Fibroblast of skin of left biceps (primary cell): ENCODE measurements at places on chromosomes 1 and 21.
A peak's percentile ranks its signal among the peaks of the same experiment; 100 is the strongest.

DNA sequence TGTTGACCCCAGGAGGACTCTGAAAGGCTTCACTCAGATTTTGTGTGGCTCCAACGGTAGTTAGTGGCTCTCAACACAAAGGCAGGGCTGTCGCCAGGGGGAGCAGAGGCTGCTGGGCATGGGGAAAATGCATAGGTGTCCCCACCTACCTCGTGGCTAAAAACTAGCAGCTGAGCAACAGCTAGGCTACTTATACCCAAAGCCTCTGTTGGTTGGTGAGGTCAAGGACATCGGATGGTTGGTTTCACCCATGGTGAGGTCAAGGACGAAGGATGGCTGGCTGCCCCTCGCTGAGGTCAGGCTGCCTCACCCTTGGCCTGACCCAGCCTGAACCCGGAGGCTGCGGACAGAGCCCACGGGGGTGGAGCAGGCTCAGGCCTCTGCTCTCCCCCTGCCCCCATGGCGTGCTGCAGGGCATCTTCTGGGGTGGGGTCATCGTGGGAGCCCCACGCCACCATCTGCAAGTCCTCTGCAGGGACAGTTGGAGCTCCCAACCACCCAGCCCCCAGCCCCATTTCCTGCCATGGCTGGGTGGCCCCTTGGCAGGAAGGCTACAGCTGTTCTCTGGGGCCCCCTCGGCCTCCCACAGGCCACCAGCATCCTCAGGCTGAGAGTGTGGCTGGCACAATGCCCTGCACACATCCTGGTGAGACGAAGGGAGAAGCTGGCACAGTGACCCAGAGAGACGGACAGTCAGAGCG is 8.5 kb upstream of the GNB1 start:
- DNase-seq, result no peak

- no peak for DNase-seq
Measured at GRCh38 chr1:101313356-101313755, 76.5 kb downstream of the S1PR1 start.

DNA sequence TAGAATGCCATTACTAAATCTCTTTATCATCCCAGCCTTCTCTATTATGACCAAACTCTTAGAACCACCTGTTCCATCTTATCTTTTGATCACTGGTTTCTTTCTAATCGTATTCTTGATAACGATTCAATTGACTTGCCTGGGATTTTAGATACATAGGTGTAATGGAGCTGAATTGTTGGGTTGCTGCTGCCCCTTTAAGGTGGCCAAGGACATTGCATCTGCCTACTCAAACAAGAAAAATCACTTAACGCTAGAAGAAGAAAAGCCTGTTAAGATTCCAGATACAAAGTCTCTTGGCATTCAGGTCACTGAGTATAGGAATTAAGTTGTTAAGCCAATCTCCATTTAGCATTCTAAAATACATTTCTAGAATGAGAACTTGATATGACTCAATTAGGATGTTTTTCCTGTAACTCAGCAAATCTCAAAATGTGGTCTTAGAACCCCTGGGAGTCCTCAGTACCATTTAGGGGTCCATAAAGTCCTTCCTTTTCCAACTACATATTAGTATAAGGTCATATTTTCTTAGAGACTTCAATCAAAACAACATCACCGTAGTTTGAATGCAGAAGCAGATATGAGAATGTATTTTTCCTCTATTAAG is 12.4 kb downstream of the NEXN start:
- DNase-seq, result no peak

- peak; percentile 56 for DNase-seq
Measured at GRCh38 chr1:198125995-198126735, 30.6 kb upstream of the NEK7 start.

DNA sequence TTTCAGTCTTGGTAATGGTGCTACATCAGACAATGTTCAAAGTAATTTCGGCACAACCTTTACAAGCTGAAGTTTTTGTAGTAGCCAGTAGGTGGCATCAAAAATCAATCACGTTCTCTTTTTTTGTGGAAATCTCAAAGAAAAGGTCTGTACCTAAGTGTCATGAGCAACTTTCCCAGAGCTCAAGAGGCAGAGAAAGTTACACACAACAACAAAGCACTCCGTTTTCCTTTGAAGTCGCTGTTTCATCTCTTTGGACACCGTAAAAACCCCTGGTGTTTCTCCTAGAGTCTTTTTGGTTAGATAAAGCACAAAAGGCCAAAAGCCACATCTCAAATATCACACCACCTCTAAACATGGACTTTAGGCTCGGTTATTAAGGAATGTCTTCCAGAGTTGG is 131.6 kb downstream of the LHX8 start:
- DNase-seq, result no peak

- no peak for DNase-seq
Measured at GRCh38 chr21:38838598-38839327, 33.0 kb downstream of the ETS2 start.

DNA sequence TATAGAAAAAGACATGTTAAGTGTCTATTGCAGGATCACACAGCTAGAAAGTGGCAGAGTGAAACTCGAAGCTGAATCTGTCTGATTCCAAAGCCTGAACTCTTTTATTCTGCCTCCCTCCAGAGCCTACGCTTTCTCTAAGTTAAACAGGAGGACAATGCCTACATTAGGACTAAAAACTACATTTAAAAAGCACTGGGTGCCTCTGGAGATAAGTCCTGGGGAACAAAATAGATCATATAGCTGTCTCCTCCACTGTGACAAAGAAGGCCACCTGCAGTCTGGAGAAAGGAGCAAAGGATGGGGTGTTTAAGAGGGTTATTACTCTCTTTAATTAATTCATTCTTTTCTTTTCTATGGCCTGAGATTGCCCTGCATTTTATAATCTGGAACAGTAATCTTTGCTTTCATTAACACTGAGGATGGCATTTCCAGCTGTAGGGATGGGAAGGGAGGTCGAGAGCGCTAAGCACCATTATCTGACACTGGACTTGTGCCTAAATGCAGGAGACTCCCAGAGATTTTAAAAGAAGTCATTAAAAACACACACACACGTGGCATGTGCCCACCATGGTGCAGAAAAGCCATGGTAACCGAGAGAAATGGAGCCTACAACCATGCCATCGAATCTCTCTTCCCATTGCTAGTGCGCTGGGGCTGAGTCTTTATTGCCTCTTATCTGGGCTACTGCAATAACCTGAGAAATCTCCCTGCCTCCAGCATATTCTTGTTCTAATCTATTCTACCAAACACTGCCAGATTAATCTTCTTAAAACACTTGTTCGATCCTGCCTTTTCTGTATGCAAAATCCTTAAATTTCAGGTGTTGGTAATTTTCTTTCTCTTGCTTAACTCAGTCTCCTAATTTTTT is 92.2 kb downstream of the PLXNA2 start:
- DNase-seq, result no peak

GRCh38 chr1:58287894-58288623 is 258.5 kb downstream of the OMA1 start:
- DNase-seq, result no peak

DNA sequence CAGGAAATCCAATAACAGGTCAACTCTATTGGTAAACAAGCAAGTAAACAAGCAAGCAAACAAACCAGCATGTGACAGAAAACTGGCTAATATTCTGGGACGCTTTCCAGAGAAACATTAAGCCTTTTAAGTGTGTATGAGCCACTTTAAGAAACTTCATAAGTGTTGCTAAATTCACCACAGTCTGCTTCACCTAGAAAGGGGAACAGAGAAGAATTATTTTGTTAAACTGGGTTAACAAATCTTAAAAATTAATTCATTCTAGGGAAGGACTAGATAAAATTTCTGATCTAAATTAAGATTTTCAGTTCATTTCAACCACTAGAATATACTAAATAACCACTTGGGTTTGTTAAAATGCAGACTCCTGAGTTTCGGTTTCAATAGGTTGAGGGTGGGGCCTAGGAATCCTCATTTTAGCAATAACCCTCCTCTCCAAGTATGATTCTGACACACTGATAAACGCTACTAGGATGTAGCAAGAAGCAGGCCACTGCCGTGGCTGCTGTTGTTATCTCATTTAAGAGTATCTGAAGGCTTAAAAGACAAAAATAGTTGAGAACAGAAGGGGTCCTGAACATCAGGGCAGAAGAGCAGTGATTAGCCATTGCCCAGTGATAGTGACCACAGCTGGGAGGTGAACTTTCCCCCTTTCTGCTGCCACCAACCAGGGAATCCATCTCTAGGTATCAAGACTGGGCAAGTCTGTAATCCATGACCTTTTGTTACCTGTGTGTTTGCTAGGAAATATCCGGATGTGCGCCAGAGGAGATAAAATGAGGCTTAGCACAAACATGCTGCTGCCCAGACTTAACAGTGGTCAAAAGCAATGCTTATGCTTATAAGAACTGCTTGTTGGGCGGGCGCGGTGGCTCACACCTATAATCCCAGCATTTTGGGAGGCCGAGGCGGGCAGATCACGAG is 11.2 kb downstream of the CREG1 start:
- DNase-seq, result no peak

GRCh38 chr1:71788113-71788512 is 494.2 kb downstream of the NEGR1 start:
- no peak for DNase-seq

DNA sequence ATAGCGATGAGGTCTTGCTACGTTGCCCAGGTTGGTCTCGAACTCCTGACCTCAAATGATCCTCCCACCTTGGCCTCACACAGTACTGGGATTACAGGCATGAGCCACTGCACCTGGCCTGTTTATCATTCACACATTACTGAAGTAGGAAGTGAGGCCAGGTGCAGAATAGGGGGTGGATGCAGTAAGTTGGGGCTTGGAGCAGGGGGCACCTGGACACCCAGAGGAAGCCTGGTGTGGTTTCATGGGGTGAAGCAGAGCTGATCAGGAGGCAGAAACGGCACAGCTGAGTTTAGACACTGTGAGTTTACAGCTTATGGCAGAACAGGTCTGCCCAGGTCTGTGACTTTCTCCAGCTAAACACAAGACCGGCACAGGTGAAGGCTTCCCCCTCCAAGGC is 4.9 kb downstream of the CDA start:
- DNase-seq, result no peak

DNA sequence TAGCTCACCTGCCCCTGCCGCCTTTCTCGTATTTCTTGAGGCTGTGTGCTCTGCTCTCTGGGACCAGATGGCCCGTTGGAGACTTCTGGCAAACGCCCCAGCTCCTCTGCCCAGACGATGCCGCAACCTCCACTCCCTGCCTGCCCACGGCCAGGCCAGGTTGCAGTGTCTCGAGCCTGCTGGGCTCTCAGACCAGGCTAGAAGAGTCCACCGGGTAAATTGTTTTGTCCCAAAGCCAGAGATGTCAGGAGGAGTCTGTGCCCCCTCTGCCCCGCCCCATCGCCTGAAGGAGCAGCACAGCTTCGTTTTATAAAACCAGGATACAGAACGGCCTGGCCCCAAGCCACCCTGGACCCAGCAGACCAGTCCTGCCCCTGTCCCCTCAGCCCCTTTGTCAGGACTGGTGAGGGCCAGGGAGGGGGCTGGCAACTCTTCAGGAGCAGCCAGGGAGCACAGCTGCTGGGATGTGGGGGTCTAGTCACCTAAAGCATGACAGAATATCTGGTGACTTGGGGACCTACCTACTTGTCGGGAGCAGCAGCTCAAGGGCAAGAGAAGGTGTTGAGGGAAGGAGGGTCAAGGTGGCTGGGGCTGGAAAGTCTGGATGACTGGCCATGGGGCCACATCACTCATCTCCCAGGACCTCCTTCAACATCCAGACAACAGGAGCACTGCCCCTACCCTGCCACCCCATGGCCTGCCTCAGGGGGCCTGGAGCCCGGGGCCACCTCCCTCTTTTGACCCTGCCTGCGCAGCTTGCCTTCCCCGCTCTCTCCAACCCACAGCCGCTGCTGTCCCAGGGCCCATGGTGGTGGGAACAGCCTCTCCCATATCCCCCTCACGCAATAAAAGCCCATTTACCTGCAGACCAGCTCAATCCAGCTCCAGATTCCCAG is 33.9 kb upstream of the LBR start:
- no peak for DNase-seq

DNA sequence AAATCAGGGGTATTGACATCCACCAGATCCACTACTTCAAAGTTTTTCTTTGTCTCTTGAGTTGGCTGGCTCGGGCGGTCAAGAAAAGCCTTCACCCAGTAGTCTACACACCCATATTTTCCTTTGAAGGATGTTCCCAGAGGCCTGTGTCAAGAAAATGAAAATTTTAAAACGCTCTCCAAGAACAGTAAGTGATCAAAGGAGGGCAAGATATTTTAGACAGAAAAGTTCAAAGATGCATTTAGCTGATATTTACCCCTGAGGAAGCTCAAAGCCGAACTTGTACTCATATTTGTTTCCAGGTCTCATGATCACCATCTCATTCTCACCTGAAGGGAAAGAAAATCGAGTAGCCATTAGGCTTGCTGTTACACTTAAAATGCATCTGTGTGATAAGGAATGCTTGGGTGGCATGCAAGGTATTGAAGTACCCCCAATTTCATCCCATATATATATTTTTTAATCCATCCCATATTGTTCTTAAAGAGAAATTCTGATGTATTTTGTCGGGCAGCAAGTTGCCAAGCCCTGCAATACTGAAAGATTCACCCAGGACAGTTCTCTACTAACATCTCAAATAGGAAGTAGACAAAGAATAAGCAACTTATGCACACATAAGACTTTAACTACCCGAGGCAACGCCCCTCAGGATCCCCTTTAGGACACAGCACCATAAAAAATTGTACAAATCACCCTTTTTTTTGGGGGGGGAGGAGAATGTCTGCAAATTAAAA is 1.1 kb downstream of the TXNIP start:
- DNase-seq, result no peak

DNA sequence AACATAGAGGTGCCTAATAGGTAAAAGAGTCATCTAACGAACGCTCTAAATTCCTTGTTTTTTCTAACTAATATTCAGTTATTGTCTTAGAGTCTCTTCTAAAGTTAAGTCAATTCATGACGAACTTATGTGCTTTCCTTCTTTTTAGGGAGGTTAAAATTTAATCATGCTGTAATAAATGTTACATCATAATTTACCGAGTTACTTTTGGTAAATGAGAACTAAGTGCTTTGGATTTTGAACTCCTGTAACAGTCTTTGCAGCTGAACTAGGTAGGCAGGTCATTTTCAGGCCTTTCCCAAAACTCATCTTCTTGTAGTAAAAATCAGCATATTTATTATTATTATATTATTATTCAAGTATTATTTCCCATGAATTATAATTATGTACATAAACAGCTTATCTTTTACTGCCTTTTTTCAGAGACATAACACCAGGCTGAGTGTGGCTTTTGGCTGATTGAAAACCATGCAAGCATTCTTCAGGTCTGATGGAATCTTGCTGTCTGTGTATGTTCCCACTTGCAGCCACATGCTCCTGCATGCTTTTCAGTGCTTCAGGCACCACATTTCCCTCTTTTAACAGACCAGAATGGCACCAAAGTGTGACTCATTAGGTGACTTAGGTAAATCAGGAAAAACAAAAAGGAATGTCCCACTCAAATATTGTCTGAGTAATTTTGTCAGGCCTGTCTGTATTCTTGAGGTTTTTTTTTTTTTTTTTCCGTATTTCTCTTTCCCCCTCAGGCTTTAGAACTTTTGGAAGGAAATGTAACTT is 81.0 kb upstream of the CD55 start:
- no peak for DNase-seq
